ENCODE measurements at places on chromosomes 16 and 17.

DNA sequence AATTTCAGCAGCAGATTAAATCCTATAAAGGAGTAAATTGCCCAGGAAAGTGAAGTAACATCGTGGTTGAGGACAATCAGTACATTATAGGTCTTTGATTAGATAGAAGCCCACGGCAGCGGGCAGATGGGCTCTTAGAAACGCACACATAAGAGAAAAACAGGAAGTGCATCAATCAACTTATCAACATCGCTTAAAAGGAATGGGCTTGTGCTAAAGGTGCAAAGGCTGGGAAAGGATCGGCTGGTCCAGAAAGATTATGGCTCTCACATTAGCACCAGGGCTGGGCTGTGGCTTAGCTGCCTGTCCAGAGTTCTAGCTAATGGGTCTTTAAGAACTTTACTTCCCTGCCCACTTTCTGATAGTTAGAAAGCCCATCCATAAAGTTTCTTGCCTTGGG lies 292.0 kb upstream of the TNRC6C start:
- no peak for DNase-seq

GRCh38 chr17:58172369-58173071 lies 5.7 kb downstream of the OR4D2 start:
- no peak for DNase-seq

GRCh38 chr16:84568066-84568465 lies 49.8 kb downstream of the COTL1 start:
- no peak for DNase-seq

DNA sequence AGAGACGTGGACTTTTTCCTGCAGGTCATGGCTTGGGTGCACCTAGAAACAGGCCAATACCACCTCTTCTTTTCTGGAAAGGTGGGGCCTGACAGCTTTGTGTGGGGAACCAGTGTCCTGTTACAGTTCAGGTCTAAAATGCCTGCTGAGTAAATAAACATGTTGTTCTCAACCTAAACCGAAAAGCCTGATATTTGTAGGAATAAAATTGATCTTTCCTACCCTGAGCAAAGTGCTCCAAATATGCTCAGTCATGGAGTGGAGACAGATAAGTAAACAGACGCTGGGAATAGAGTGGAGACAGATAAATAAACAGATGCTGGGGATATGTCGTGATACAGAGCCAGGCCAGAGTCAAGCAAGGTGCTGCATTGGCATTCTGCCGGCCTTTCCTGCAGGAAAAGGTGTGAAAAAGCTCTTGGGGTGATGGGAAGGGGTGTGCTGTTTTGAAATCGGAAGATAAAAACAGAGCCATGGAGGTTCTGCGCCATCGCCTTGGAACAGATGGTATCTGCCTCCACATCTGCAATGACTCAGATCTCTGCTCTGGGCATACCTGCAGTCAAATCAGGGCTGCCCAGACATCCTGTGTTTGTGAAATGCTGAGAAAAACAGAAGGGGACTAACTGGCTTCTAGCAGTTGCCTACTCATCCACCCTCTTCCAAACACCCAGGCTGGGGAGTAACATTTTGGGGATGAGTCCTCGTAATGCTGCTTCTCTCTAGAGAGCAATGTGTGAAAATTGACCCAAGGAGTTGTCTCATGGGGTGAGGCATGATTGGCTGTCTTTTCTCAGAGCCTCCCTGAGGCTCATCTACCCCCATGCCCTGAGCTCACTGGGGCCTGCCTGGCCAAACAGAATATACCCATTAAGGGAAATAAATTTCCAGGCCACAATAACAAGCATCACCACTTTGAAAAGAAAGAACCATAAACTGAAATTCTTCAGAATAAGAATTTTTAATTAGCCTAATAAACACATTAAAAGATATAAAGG lies 16.8 kb upstream of the TRPV2 start:
- DNase-seq: peak; percentile 44

DNA sequence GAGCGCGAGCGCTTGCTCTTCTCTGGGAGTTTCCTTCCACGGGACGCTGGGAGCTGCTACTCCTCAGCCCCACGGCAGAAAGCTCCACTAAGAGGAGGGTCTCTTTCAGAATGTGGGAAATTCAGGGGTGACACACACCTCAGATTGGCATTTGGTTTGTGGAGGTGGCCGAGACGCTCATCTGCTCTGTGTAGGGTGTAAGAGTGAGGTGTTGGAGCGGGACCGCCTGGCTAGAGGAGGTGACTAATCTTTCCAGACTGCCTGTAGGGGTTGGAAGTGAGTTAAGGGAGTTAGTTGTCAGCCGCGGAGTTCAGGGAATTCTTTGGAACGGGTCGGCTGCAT lies 735 bp downstream of the PSMD11 start:
- DNase-seq: peak; percentile 75

GRCh38 chr17:81690549-81690948 lies 6.7 kb downstream of the HGS start:
- DNase-seq: no peak

DNA sequence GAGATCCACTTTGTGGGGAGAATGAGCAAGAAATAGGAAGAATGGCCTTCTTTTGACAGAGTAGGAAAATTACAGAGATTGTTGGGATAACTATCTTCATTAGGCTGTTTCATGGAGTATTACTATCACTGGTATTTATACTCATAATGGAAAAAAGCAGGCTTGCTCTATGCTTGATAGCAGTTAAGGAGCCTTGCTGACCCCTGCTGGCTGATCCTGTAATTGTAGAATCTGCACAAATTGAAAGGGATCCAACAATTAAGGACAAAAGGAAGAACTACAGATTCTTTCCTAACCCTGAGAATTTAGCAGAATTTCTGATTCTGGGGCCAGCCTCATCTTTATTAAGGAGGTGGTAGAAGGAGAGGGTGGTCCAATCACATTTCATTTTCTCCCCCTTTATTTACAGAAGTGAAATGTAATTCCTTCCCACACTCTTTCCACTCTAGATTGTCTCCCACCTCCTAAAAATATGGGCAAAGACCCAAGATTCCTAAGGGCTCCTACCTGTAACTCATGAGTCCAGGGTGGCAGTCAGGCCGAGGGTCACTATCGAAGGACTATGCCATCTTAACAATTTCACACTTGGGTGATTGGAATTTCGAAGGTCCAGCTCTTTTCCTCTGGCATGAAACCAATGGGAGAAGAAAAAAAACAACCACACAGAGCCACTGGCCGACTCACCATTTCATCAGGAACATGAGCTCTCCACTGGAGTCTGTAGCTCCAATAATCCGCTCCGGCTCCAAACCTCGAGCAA lies 26.3 kb downstream of the NFE2L1 start:
- peak; percentile 85 for DNase-seq

DNA sequence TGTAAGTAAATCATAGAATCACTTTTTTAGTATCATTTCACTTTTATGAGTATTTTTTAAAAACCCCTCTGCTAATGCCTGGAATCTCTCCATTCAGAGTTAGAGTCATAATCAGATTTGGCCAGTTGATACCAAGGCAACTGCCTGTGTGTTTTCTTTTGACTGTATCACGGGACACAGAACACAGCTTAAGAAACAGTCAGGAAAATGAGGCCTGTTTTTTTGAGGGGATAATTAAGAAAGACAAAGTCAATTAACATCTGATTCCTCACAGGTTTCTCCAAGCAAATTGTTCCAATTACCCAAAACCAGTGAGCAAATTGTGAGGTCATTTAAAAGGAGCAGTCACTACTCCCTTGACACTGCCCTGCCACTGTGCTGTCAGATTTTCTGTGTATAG lies 944.5 kb upstream of the SOX9 start:
- DNase-seq: no peak

DNA sequence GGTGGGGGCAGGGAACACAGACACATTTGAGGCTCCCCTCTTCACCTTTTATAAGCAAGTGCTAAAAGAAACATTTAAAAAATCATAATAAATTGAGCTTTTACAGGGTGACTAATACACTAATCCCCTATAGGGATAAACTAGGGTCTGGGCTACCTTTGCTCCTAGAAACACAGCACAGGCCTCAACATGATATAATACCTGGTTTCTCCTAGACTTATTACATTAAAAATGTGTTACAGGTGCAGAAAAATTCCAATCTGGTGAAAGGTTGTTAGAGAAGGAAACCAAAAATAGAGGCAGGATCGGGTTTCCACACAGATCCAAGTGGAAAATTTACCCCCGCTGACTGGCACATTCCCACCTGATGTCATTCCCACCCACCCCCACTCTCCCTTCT lies 124.7 kb upstream of the NOG start:
- no peak for DNase-seq

- no peak for DNase-seq
These were observed 7.1 kb upstream of the SRCAP start for GRCh38 chr16:30691907-30692306.

- no peak for DNase-seq
These were observed 38.6 kb downstream of the CDH11 start for GRCh38 chr16:65083164-65083857.

GRCh38 chr16:86575754-86576557 lies 2.4 kb upstream of the FOXL1 start:
- peak; percentile 89 for DNase-seq

- DNase-seq: no peak
These were observed 698.8 kb upstream of the GOT2 start for GRCh38 chr16:59432896-59433295.
